ENCODE measurements at places on chromosomes 2 and 18.

DNA sequence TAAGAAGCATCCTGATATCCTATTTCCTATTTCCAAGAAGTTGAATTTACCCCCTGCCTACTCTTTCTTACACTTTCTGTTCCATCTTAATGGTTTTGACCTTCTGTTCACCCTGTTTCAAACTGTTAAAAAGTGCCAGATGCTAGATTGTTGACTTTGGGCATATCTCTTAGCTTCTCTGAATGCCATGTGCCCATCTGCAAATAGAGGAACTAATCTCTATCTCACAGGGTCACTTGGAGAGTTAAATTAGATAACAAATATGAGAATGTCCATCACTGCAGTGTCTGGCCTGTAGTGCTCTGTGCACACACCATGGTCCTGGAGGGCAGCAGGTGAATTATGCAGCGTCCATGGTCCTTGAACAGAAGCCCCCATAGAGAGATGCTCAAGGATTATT lies 83.8 kb downstream of the LRATD1 start:
- no peak for DNase-seq

- DNase-seq, result no peak
These were observed 1.5 kb upstream of the GPD2 start for GRCh38 chr2:156434461-156435291.

DNA sequence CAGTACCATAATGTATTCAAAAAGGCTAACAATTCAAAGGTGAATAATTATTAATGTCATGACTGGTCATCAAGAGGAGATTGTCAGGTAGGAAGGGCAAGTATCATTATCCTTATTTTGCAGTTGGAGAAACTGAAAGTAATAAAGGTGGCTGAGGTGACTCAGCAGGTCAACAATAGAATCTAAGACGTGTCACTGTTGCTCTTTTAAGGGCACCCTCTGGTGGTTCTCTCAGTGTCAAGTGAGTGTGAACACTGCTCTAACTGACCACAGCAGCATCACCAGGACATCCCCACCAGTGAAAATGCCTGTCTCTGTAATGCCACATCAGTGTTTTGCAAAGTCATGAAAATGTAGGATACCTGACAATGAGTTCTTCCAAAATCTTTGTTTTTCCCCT lies 69.7 kb downstream of the DCC start:
- no peak for DNase-seq

- DNase-seq, result no peak
These were observed 9.3 kb downstream of the YPEL5 start for GRCh38 chr2:30155889-30156658.

DNA sequence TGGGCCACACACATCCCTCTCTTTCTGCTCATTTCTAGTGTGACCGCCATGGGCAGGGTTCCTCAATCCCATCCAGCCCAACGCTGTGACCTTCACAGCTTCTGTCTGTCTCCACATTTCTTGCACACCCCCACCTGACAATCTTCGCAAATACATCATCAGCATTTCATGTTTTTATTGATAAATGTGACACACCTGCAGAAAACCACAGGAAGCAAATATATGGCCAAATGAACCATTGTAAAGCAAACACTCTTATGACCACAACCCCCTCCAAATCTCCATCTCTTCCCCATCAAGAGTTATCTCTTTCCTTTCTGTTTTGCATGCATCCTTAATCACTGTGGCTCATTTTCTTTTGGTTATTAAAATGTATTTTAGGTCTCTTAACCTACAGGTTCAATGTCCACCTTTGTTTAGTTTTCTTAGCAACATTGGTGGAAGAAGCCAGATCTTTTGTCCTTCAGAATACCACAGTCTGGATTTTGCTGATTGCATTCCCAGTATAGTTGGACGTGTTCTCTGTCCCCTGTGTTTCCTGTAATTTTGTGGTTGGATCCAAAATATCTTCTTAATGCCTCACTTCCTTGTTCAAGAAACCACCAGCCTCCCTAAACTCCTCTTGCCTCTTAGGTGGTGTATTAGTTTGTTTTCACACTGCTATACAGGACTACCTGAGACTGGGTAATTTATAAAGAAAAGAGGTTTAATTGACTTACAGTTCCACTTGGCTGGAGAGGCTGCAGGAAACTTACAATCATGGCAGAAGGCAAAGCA lies 9.8 kb upstream of the NCK2 start:
- no peak for DNase-seq

DNA sequence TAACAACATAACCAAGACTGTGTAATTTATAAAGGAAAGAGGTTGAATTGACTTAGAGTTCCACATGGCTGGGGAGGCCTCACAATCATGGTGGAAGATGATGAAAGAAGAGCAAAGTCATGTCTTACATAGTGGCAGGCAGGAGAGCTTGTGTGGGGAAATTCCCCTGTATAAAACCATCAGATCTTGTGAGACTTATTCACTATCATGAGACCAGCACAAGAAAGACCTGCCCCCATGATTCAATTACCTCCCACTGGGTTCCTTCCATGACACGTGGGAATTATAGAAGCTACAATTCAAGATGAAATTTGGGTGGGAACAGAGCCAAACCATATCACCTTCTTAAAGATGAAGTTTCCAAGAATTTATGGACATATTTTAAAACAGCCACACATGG lies 2.5 kb upstream of the IL36RN start:
- no peak for DNase-seq

GRCh38 chr2:240319221-240319854 lies 116.1 kb upstream of the GPC1 start:
- no peak for DNase-seq

DNA sequence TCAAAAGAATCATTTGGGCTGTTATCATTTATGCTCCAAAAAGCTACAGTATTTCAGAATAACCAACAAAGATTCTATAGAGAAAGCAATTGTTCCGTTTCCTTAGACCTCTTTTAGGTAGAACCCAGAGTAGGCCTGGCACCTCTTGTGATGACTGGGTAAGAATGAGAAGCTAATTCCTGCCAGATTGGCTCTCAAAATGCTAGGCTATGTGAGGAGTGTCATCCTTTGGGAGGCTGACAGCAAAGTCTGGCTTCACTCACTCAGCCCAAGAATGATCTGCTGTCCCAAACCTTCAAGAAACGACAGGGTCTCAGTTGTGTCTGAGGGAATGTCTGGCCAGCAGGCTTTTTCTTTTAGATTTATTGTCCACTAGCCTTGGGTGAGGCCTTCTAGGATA lies 4.5 kb downstream of the CERS6 start:
- DNase-seq, result no peak

DNA sequence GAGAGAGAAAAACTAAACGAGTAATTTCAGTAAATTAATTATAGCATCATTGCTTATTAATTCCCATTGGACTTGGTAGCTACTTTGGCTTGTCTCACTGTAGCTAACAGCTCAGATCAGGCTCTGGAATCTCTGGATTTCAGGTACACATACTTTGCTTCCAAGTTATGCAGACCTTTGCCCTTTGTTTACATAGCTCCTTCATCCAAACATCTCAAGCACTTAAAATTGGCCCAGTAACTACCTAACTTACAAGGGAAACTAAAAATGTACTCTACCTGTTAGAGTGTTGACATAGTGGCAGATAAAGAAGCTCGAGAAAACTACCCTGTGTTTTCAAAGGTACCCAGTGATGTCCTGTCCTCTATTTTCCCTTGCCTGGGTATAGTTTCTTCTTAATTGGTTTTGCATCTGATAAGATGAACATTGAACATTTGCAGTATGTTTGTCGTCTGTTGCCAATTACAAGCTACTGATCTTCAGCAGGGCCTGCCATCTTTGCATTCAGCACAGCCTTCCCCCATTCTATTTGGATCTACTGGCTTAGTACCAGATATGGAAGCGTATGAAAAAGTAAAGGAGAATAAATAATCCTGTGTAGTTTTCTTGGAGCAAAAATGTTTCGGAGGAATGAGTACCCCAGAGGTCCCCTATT lies 601.5 kb upstream of the FANCL start:
- no peak for DNase-seq

DNA sequence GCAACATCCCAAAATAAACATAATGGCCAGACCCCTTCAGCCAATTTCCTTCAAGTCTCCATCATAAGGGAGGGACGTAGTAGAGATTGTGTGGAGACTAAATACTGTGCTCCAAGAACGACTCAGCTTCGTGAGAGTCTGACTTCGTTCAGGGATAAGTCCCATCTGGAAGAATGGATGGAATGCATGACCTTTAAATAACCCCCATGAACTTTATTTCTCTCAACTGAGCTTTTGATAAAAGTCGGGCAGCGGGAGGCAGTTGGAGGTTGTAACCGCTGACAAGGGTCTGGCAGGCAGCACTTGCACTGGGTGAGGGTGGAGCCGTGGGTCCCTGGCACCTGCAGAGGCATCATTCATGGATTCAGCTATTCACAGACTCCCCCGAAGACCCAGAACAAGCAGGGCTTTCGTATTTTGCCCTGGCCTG lies 115.9 kb downstream of the ZFP36L2 start:
- no peak for DNase-seq

DNA sequence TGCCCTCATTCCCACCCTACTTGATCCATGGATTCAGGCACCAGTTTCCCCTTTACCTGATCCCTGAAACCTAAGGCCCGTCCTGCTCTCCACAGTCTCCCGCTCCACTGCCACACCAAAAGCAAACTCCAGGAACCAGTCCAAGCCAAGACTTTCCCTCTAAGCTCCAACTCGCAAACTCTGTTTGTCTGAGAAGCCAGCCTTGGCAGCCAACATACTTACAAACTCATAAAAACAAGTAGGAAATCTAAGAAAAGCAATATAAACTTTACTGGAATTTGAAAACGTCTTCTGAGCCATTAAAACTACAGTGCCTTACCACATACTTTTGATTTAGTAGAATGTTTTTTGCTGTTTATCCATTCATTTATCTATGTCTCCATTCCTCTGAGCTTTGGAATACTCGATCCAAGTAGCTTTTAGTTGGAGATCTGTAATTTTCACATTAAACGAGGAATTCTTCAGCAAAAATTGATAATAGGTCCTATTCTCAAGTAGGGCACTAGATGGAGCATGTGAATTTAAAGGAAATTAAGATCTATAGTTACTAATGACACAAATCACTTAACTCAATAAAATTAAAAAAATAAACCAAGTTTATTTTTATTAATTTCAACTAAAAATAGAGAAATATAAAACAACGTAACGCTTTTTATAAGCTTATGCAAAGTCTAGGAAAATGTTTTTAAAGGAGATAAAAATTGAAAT lies 199.7 kb downstream of the MYO3B start:
- DNase-seq, result no peak

Measured in SIG-M5 (cell line).